CD4-positive, alpha-beta T cell (primary cell): ENCODE measurements at places on chromosomes 11 and 22.

- no peak for DNase-seq
These were observed 38.9 kb downstream of the FZD4 start for GRCh38 chr11:86916330-86916729.

DNA sequence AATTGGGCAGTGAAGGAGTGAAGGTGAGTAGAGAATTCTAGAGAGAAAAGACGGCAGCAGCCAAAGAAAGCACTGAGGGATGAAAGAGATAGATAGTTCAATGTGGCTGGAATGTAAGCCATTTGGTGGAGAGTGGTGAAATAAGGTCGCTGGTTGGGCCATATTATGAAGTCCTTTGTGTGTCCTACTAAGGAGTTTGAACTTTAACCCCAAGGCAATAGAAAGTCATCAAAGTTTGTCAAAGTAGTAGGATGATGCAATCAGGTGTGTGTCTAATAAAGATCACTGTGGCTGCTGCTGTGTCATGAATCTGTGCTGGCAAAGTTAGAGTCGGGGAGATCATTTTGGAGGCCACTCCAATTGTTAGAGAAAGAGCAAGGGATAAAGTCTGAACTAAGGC lies 18.7 kb downstream of the RNF121 start:
- no peak for DNase-seq

DNA sequence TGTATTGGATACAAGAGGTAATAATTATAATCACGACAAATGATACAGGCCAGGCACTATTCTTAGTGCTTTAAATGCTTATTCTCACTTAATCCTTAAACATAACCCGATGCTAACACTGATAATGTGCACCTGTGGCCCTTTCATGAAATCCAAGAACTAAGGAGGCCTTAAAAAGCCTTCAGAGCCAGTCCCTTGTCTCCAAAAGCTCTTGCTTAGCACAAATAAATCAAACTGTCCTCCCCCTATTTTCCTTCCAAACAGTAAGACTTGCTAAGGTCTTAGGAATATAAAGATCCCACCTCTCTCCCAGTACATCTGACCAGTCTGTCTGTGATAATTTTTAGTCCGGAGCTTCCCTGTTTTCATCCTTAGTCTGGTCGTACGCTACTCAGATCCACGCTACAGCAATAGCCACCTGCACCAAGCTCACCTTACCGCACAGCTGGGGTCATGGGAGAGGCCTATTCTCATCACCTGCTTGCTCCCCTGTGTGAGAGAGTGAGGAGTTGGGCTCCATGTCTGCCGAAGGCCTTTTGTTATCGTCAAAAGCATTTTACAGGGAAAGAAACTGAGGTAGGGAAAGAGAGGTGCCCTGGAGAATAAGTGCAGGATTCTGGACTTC lies 16.9 kb downstream of the FXYD6 start:
- no peak for DNase-seq

GRCh38 chr11:130829920-130830511 lies 86.3 kb downstream of the SNX19 start:
- DNase-seq: no peak

DNA sequence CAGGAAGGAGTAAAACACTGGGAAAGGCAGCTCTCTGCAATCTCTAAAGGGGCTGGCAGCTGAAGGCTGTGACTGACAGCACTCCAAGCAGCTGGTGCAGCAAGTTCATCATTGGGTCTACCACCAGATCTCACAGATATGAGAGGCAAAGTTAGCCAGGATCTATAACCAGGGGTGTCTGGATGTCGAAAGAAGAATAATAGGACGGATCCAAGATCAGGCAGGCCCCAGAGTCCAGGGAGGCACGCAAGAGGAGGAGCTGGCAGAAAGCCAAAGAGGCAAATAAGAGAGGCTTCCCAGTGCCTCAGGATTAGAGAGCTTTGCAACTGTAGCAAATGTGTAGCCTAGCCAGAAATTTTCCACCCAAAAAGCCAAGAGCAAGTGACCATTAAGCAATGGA lies 77.1 kb downstream of the RBMXL2 start:
- DNase-seq: no peak

- peak; percentile 72 for DNase-seq
These were observed 2.8 kb downstream of the SIAE start for GRCh38 chr11:124670732-124671131.

- DNase-seq: no peak
These were observed 17.0 kb downstream of the ATXN10 start for GRCh38 chr22:45688600-45689080.

- no peak for DNase-seq
These were observed 41.8 kb downstream of the TXN2 start for GRCh38 chr22:36439481-36440271.

GRCh38 chr11:59859673-59860072 lies 6.6 kb downstream of the TCN1 start:
- no peak for DNase-seq

- DNase-seq: no peak
These were observed 366.4 kb downstream of the CASP12 start for GRCh38 chr11:104531894-104532293.

DNA sequence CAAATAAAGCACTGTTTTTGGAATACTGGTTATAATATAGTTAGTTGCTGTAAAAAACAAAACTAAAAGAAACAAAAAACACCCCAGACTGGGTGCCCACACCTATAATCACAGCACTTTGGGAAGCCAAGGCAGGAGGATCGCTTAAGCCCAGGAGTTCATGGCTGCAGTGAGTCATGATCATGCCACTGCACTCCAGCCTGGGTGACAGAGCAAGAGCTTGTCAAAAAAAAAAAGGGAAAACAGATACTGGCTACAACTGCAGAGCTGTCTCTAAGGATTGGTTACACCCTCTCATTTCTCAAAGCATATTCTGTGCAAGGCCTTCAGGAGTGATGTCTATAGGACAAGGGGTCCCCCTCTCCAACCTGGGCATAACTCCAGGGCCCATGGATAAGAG lies 14.6 kb upstream of the STK33 start:
- DNase-seq: no peak

DNA sequence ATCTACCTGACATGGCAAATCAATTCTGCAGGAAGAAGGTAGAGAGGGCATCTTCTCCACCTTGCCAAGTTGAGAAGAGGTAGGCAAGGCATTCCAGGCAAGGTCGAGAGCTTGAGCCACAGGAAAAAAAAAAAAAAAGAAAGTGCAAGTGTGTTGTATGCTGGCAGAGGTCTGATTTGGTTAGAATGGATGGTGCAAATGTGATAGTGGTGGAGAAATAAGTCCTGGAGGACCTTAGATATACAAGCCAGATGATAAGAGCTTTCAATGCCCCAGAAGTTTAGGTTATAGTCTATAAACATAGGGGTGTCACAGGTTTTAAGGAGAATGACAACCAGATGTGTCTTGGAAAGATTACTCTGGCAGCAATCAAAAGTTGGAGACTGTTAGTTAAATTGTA lies 1.4 kb downstream of the FBXO3 start:
- DNase-seq: no peak

DNA sequence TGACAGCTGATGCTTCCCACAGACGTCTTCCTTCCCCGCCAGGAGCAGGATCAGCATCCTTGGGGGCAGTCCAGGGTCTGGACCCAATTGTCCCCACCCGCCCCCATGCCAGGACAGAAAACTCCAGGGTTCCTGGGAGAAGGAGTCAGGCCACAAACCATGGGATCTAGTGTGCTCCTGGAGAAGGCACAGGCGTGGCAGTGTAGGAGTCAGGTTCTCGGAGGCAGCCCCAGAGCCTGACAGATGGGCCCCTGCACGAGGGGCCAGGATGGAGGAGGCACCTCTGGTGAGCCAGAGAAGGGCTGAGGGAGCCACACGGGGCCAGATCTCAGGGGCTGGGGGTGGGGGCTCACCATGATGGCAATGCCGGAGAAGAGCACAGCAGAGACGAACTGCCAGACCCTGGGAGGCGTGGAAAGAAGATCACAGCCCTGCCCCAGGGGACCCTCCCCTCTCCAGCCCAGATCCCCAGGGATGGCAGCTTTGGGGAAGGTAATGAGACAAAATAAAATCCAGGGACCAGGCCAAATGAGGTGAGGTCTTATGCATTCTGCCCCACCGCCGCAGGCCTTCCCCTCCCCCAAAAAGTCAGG lies 13.6 kb downstream of the TP53I11 start:
- DNase-seq: no peak

- DNase-seq: no peak
These were observed 2.0 kb downstream of the PVALB start for GRCh38 chr22:36814801-36815200.

- peak; percentile 69 for DNase-seq
These were observed 35.9 kb downstream of the CTSC start for GRCh38 chr11:88301488-88302140.
